ENCODE measurements at places on chromosomes 7 and 10.

- DNase-seq: peak; percentile 27
Measured at GRCh38 chr10:21100190-21100589, 203.1 kb upstream of the NEBL start.

DNA sequence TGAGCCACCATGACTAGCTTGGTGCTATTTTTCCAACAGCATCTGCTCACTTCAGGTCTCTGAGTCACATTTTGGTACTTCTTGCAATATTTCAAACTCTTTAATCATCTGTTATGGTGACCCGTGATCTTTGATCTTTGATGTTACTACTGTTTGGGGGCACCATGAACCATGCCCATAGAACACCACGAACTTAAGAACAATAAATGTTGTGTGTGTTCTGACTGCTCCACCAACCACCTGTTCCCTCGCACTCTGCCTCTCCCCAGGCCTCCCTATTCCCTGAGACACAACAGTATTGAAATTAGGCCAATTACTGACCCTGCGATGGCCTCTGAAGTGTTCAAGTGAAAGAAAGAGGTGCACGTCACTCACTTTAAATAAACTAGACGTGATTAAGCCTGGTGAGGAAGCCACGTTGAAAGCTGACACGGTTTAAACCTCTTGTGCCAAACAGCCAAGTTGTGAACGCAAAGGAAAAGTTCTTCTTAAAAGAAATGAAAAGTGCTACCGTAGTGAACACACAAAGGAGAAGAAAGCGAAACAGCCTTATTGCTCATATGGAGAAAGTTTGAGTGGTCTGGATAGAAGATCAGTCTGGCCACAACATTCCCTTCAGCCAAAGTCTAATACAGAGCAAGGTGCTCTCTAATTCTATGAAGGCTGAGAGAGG lies 27.2 kb upstream of the ATP6V0A4 start:
- DNase-seq: no peak

GRCh38 chr7:154577141-154577873 lies 425.6 kb downstream of the PAXIP1 start:
- no peak for DNase-seq

DNA sequence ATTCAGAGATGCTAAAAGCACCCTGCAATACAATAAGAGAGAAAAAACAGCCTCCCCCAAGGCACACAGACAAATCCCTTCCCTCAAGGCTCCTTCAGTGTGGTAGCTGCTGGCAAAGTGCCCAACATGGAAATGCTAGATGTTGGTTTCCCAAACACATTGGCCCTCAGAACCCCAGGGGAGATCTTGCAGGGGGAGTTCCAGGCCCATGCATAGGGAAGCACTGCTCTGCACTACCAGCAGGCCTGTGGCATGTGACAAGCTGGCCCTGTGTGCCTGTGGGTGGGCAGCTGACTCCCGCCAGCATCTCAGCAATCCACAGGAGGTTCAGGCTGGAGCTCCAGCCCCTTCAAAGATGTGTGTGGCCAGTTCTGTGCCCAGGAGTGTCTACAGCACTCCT lies 16.8 kb upstream of the CSGALNACT2 start:
- no peak for DNase-seq

- DNase-seq: peak; percentile 53
Measured at GRCh38 chr10:21524526-21525366, 736 bp downstream of the SKIDA1 start.

DNA sequence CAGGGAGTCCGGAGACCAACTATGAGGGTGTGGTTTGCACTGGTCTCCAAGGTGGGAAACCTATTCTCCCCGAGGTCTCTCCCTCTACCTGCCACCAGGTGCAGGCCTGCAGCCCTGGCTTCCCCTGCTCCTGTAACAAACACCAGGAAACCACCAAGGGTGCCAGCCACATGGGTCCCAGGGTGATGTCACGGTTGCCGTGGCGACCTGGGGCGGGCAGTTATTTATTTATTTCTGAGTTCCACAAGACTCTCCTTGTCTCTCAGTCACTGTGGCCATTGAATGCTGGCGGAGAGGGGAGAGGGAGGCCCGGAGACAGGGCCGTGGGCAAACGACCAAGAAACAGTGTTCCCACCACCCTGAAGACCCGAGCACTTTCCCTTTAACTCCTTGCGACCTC lies 27.0 kb downstream of the MMD2 start:
- DNase-seq: peak; percentile 81

GRCh38 chr10:28587970-28588290 lies 55.0 kb downstream of the WAC start:
- no peak for DNase-seq

DNA sequence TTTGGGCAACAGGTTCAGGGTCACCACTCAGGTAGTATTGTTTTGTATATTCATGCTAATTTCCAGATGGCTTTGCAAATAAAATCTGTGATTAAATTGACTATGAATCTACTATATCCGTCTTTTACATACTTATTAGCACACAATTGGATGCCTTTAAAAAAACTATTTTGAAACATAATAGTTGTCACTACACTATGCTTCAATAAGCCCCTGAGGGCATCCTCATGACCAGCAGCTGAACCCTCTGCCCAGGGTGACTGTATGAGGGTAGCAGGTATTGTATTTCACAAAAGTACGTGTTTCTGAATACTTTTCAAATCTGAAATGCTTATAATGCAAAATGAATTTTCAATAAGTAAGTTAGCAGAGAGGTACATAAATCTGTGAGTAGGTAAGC lies 97.3 kb downstream of the DNAH11 start:
- DNase-seq: no peak

DNA sequence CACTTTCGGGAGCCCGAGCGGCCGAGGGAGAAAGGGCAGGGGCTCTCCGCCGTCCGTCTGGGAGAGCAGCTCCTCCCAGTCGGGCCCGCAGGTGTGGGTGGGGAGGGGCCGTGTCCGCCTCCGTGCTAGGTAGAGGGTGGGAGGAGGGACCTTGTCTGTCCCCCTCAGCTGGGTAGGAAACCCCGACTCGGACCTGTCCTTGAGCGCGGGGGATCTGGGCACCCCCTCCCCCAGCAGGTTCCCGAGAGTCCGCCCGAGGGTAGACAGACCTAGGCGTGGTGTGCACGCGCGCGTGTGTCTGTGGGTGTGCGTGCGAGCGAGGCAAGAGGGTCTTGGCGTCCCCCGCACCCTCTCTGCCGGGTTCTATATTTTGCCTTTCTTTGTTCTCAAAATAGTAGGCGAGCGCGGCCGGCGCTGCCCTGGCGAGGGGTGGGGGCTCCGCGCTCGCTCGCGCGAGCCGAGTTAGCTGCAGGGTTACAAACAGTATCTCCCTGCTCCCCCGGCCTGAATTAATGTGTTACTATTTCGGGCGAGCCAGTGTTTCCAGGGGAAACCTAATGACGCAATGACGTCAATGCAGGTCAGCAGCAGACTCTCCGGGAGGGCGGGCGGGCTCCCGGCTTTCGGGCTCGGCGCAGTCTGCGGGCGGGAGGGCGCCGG lies 73.9 kb upstream of the LEP start:
- peak; percentile 59 for DNase-seq

GRCh38 chr7:81467964-81468363 lies 301.9 kb downstream of the HGF start:
- no peak for DNase-seq

DNA sequence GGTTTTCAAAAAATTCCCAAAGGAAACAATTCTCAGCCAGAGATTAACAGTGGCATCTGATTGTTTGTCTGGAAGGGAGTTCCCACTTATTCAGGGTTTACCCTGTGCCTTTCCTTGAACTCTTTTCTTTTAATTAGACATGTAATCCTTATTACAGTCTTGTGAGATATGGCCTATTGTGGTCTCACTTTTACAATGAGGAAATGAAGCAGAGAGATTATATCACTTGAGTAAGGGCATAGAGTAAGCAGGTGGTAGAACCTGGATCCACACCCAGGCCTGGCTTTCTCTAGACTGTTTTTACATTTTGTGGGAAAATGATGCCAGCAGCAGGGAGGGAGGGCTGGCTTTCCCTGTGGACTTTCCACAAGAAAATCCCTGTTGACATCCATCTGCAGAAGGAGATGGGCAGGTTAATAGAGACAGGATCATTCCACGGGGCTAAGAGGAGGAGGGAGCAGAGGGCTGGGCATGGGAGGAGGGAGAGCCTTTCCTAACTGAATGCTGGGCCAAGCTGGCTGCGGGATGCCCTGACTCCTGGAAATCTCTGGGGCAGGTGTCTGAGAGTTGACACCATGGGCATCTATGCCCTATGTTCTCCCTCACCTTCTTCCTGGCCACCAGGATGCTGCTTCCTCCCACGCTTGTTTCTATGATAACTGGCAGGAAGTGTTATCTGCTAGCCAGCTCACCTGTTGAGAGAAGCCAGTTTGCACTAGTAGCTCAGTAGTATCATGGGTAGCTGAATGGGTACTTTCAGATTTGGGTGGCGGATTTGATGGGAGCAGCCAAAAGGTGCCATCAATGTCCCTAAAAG lies 28.7 kb upstream of the ARHGAP22 start:
- no peak for DNase-seq

DNA sequence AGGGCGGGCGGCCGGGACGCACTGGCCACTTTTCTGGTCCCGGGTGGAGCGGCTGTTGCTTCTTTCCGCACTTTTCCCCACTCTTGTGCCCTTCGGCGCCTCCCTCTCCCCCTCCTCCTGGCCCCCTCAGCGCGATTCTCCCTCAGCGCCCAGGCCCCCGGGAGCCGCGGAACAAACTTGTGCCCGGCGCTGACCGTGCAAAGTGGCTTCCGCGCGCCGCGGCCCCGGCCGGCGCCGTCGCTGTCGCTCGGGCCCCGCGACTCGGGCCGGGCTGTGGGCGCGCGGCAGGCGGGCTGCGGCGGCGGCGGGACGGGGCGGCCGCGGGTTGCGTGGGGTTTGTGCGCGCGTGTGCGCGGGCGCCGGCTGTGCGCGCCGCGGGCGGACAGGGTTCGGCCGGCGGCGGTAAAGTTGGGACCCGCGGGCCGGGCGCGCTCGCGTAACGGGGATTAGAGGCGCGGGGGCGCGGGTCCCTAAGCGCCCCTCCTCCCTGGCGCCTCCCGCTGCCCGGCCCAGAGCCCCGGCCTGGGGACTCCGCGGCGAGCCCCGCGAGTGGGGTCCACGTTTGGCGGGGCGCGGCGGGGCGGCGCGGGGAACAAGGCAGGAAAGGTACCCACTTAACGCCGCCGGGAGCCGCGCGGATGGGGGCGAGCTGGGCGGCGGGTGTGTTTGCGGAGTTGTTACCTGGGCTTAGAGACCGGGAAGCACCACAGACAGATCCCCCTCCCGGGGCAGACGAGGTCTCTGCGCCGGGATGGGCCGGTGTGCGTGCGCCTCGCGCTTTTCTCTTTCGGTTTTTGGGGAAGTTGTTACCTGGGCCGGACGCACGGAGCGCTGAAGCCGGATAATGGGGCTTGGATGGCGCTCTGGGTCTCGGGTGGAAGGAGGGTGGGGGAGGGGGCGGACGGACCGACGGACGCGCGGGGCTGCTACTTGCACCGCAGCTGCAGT lies 860 bp downstream of the ZEB1 start:
- peak; percentile 64 for DNase-seq

DNA sequence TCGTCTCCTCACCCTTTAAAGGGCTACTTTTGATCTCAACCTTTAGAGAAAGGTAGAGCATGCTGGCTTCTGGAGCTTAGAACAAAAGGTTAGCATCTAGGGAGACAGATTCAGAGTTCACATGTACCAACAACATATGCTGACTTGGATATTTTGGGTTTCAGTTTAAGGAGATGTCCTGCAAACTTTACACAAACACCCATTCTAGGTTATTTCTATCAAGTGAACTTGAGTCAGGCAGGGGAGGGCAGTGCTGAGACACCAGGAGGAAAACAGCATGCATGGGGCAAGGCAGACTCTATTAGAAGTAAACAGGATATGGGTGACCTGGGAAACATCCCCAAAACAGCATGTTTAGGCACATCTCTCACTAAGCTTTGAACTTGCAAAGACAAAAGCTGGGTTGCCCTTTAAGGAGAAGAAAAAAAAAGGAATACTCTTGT lies 43.8 kb downstream of the ARL4A start:
- DNase-seq: no peak

- no peak for DNase-seq
Measured at GRCh38 chr7:821688-822087, 10.6 kb upstream of the SUN1 start.

DNA sequence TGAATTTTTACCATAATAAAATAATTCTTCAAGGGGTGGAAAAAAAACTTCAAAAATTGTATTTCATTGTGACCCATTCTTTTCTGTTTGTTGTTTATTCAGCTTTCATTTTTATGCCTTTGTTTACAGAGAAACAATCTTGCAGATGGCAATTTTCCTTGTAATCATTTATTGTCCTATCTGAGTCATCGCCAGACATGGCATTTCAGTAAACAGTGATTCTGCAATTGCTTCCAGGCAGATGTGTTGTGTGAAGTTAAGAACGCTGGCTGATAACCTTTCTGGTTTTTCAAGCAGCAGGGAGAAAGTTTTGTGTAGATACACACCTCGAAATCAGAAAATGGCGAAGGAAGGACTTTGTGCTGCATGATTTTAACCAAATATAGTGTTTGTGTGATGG lies 80.7 kb upstream of the RPA3 start:
- DNase-seq: no peak

GRCh38 chr10:31262672-31263071 lies 56.3 kb upstream of the ZEB1 start:
- DNase-seq: no peak

GRCh38 chr10:48803801-48804584 lies 119.3 kb downstream of the WDFY4 start:
- DNase-seq: no peak

DNA sequence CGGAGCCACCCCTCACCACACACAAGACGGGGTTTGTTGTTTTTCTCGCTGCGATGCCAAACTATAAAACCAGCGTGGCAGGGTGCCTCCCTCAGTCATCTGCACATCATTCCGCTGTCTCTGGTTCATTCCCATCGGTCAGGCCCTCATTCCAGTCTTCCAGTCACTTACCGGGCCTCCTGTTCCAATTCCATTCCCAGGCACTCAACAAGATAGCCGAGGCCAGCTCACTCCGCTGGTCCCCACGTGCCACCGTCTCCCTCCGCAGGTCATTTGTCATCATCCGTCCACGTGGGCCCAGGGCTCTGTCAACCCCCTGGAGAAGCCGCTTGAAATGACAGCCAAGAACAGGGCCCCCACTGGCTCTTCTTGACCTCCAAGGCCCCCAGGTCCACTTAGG lies 6.1 kb upstream of the TMEM184A start:
- no peak for DNase-seq

GRCh38 chr10:62554632-62555199 lies 180.5 kb downstream of the ZNF365 start:
- DNase-seq: no peak

GRCh38 chr7:28605427-28606085 lies 193.2 kb downstream of the CREB5 start:
- DNase-seq: no peak

- no peak for DNase-seq
Measured at GRCh38 chr10:7320072-7320471, 90.8 kb downstream of the SFMBT2 start.

GRCh38 chr7:152512706-152513105 lies 76.9 kb upstream of the KMT2C start:
- no peak for DNase-seq

GRCh38 chr10:103470761-103471653 lies 8.0 kb downstream of the CALHM3 start:
- no peak for DNase-seq

- DNase-seq: no peak
Measured at GRCh38 chr10:122230222-122230621, 40.9 kb upstream of the BTBD16 start.
